ENCODE measurements at places on chromosomes 4 and X.

DNA sequence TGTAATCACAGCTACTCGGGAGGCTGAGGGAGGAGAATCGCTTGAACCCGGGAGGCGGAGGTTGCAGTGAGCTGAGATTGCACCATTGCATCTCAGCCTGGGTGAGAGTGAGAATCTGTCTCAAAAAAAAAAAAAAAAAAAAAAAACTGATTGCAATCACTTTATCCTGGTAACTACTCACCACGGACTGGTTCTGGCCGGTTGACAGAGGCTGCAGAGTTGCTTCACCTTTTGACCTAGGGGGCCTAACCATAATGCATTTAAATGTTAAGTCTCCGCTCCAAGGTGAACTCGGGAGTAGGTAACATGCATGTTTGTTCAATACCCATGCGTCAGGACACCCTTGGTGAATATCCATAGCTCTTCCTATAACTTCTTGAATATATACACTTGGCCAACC is 1.8 kb downstream of the PPP2R3B start:
- DNase-seq: no peak

DNA sequence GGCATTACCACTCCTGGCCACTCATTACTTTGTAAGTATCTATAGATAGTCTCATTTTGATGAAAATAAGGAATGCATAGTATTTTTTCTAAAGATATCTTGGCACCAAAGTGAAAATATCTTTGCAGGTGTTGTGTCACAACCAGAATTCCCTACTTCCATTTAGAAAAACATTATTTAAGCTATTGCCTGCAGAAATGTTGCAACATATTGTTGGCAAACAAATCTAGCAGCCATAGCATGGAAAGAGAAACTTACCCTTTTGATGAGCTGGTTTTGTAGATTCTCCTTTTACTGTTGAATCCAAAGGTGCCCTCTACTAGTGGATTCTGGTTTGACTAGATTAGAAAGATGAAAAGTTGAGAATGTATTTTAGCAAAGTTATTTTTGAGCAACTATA is 138.8 kb downstream of the AREG start:
- no peak for DNase-seq

GRCh38 chrX:37608156-37608555 is 36.7 kb downstream of the LANCL3 start:
- no peak for DNase-seq

DNA sequence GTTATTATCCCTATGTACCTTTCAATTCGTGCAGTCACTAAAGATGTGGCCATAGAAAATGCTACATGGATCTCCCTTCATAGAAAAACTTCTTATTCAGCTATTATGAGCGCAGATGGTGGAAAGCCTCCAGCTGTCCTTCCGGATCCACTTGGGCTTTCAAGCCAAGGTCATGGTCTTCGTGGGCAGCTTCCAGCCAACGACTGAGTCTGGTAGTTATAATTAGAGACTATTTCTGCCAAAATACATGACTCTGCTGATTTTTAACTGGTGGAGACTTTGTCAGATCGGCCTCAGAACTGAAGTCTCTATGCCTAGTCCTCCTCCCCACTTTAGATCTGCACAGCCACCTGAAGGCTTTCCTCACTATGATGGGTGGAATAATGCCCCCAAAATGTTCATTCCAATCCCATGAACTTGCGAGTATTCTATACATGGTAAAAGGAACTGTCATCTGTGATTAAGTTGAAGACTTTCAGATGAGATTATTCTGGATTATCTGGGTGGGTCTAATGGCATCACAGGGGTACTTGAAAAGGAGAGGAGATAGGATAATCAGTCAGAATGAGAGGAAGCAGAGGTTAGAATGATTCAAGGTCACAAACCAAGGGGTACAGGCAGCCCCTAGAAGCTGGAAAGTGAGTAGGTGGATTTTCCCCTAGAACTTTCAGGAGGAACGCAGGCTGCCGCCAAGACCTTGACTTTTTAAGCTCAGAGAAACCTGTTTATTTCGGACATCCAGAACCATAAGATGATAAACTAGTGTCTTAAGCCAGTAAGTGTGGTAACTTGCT is 171.1 kb upstream of the CXCL13 start:
- DNase-seq: no peak

DNA sequence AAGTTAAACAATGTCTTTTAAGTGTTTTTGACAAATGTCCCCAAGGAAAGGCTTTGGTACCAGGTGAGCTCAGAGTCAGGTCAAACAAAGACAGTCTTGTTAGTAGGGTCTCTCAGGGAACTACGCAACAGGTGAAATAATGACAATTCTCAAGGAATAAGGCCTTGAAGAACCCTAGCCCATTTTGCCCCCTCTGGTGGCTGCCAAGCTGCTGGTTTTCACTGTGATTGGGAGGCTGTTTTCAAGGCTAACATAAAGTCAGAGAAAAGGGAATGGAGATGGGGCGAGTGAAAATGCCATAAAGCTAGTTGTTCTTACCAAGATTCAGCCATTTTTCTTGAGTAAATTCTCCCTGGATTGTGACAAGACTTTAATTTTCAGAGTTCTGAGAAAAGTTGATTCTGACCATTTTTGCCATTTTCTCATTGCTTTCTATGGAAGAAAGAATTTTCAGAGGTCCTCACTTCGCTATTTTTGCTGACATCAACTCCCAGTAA is 58.7 kb downstream of the RWDD4 start:
- no peak for DNase-seq
